ENCODE measurements at places on chromosomes 4 and X. TPM values are rescaled to one million over a fixed set of nuclear protein-coding genes. Genes with fewer than 3 reads are reported as not detected.
A peak's percentile ranks its signal among the peaks of the same experiment; 100 is the strongest.

The ERCC6L gene
- 1.2 TPM for total RNA-seq

The CEP135 gene
- 4.2 TPM for total RNA-seq

The ACE2 gene
- total RNA-seq: not detected

DNA sequence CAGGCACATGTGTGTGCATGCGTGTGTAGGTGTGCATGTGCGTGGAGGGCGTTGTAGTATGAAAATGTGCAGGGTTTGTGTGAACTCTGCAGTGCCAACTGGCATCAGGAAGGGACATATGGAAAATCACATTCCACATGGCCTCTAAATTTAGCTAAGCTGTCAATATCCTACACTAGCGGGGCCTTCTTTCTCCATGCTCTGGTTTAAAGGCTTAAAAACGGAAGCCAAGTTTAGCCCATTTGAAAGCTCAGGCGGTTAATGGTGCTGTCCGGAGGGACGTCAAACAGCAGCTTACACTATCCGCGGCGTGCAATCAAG lies 144.1 kb upstream of the NOCT start:
- H3K4me3 ChIP-seq: peak overlapping the region; percentile 1
- H3K4me1 ChIP-seq: peaks cover 14% of the 10 kb centered on the region
- no peak for DNase-seq
- peaks cover 2% of the 10 kb centered on the region for H3K27me3 ChIP-seq
- peak overlapping the region; percentile 3 for H3K27ac ChIP-seq

DNA sequence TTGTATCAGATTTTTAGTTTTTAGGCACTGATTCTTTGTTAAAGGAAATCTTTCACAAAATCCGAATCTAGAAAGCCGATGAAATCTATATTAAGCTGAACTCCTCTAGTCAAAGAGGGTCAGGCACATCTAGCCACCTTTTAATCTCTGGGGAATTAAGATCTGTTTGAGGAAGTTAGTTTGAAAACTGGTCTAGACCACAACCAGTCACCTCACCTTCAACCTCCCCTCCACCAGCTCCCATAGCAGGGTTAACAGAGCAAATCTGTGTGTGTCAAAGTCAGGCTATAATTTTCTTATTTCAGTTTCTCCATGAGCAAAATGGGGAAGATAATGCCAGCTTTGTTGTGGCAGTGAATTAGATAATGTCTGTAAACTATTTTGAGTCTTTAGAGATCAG lies 110.0 kb upstream of the IGFBP7 start:
- H3K4me3 ChIP-seq: no peak overlapping the region
- no peaks in the 10 kb centered on the region for H3K36me3 ChIP-seq
- DNase-seq: no peak
- no peak overlapping the region for H3K27ac ChIP-seq

DNA sequence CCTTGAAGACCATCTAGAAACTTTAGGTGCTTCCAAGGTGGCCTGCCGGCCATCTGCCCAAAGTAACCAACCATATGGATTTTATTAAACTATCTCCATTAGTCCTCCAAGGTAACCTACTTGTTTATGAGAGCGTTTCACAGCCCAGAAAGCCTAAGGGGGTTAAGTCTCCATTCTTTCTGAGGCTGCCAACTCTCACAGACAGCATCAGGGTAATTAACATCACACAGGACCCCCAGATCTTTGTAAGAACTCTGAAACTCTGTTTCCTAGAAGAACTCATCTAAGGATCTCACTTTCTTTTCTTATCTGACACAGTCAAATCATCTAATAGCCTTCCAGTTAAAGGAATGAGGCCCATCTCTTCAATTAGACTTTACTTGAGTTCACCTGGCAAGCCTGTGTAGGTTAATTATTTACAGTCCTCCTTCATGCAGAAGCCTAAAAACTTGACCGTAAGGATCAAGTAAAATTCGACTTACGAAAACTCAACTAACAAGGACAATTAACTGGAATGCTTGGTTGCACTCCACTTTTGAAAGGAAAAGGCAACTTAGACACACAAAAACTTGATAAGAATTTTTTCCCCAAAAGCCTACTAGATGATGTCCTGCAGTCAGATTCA lies 252.5 kb downstream of the GRIA3 start:
- no peak for DNase-seq
- no peaks in the 10 kb centered on the region for H3K27me3 ChIP-seq
- no peak overlapping the region for H3K27ac ChIP-seq
- no peak overlapping the region for H3K4me3 ChIP-seq
- H3K4me1 ChIP-seq: no peaks in the 10 kb centered on the region

DNA sequence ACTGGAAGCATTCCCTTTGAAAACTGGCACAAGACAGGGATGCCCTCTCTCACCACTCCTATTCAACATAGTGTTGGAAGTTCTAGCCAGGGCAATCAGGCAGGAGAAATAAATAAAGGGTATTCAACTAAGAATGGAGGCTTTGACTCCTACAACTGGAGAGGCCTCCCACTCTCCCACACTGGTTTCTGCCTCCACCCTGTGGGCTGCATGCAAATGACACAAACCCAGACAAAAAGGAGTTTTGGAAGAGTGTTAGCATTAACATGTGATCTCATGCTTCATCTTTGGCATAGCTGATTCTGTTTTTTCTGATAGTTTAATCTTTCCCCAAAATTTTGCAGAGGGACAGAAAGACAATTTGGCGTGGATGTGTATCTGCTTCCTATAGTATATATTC lies 80.8 kb upstream of the IQCM start:
- no peak overlapping the region for H3K4me3 ChIP-seq
- H3K27me3 ChIP-seq: no peaks in the 10 kb centered on the region
- no peaks in the 10 kb centered on the region for H3K36me3 ChIP-seq
- no peaks in the 10 kb centered on the region for H3K4me1 ChIP-seq
- DNase-seq: peak; percentile 31

DNA sequence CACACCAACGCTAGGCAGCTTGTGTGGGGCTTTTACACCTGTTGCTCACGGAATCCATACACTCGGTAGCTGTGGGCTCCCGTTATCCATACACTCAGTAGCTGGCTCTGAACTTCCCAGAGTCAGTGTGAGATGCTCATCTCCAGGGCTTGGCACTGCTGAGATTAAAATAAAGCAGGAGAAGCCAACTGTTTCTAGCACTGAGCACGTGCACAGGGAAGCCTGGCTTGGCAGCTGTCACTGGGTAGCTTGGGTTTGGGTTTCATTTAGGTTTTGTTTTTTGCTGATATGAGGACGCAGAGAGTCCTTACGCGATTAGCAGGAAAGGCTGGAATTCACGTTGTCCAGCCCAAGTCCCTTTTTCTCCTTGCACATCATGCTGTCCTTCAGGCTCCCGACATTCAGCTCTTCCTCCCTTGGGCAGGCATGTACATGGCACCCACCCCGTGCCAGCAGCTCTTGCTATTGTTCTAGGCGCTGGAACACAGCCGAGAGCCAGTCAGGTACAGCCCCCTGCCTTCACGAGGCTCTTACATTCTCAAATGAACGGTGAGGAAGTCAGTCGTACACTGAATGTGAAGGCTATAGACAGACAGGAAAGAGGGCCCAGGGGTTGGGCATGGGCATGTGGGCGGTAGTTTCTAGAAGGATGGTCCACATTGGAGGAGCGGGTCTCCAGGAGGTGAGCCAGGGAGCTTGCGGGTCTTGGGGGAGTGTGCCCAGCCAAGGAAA lies 25.9 kb downstream of the NSG1 start:
- no peak overlapping the region for H3K27ac ChIP-seq
- H3K36me3 ChIP-seq: peaks cover 5% of the 10 kb centered on the region
- peaks cover 4% of the 10 kb centered on the region for H3K27me3 ChIP-seq
- no peak overlapping the region for H3K4me3 ChIP-seq

GRCh38 chrX:132292793-132293192 lies 73.5 kb upstream of the RAP2C start:
- H3K36me3 ChIP-seq: no peaks in the 10 kb centered on the region
- no peaks in the 10 kb centered on the region for H3K27me3 ChIP-seq
- no peak overlapping the region for H3K4me3 ChIP-seq
- DNase-seq: no peak
- H3K27ac ChIP-seq: no peak overlapping the region
- H3K4me1 ChIP-seq: peaks cover 2% of the 10 kb centered on the region

DNA sequence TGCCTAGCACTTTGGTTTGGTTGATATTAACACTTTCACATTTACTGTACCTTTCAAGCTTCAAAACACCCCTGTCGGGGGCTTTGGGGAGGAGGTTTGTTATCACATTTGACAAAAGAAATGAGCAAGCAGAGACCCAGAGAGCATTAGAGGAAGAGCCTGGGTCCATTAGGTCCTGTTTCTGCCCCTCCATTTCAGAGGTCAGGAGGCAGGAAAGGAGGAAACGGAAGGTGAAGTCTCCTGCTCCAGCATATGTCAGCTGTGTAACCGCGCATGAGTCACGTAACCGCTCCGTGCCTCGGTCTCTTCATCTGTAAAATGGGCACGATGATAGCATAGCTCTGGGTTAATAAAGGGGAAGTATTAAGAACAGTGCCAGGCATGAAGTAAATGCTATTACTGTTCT lies 201.9 kb upstream of the BCOR start:
- no peak for DNase-seq
- peaks cover 4% of the 10 kb centered on the region for H3K27me3 ChIP-seq
- H3K27ac ChIP-seq: no peak overlapping the region

DNA sequence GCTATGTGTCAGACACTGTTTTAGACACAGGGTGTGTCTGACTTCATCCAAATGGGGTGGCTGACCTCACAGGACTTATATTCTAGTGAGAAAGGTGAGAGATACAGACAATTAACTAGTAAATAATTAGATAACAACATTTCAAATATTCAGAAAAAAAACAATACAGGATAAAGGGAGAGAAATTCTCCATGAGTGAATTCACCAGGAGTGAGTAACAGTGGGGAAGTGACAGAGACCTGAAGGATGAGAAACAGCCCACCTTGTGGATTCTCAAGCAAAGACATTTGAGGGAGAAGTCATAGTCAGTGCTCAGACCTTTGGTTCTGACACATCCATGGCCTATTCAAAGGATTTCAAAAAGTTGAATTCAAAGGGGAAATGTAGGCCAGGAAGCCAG lies 627.9 kb downstream of the IQCM start:
- no peaks in the 10 kb centered on the region for H3K27me3 ChIP-seq
- H3K4me1 ChIP-seq: peaks cover 6% of the 10 kb centered on the region
- no peak overlapping the region for H3K4me3 ChIP-seq
- no peak overlapping the region for H3K27ac ChIP-seq
- no peaks in the 10 kb centered on the region for H3K36me3 ChIP-seq
- no peak for DNase-seq

Data from glutamatergic neuron (in vitro differentiated cells).